ENCODE measurements at places on chromosomes 5 and 9.
A peak's percentile ranks its signal among the peaks of the same experiment; 100 is the strongest.

GRCh38 chr5:167050568-167051401 lies 1240.7 kb upstream of the WWC1 start:
- DNase-seq, result no peak

DNA sequence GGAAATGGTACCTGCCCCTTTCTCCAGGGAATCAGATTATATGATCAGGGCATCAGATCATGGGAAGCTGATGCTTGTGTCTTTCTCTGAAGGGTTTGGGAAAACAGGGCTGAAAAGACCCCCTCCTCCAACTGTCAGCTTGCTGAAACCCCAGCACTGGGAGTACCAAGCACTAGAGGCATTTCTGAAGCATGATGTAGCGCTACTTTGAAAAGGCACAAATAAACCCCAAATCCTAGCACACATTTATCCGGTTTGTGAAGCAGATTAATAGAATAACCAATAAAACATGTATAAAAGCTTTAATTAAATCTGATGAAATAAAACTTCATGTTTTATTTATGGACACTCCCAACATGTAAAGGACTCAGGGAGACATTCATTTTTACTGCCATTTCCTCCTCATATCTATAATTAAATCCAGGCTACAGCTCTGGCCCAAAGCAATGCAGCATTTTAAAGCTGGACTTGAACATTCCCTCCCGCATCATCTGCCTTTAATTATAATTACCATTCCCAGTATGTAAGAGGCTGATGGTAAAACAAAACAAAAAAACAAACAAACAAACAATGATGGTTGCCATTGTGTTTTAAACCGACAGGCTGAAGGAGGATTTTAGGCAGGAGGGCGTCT lies 298.2 kb upstream of the RFX3 start:
- no peak for DNase-seq

GRCh38 chr9:4922730-4923129 lies 62.3 kb upstream of the JAK2 start:
- DNase-seq, result no peak

DNA sequence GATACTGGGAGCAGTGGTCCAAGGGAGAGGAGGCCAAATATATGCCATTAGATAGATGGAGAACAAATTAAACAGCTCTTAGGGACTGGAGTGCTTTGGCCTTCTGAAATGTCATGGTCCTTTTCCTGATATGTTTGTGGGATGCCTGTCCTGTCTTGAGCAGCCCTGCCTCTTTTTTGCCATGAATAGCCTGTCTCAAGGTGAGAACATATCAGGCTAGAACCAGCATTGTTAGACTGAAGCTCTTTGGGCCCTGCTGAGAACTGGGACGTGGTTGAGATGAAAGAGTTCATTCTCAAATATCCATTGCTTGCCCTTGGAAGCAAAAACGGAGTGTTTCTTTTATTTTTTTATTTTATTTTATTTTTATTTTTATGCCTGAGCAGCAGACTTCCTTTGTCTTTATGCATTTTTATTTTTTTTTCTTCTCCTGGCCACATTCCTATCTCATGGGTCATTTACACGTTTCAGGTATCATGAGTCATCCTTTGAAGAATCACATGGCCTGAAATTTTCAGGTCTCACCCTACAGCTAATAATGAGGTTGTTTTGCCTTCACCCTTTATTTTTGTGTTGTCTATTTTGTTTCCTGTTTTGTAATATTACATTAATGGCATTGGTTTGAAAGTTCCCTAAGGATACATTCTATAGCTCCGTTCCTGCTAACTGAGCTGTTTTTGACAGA lies 371.4 kb downstream of the PSAT1 start:
- peak; percentile 88 for DNase-seq

DNA sequence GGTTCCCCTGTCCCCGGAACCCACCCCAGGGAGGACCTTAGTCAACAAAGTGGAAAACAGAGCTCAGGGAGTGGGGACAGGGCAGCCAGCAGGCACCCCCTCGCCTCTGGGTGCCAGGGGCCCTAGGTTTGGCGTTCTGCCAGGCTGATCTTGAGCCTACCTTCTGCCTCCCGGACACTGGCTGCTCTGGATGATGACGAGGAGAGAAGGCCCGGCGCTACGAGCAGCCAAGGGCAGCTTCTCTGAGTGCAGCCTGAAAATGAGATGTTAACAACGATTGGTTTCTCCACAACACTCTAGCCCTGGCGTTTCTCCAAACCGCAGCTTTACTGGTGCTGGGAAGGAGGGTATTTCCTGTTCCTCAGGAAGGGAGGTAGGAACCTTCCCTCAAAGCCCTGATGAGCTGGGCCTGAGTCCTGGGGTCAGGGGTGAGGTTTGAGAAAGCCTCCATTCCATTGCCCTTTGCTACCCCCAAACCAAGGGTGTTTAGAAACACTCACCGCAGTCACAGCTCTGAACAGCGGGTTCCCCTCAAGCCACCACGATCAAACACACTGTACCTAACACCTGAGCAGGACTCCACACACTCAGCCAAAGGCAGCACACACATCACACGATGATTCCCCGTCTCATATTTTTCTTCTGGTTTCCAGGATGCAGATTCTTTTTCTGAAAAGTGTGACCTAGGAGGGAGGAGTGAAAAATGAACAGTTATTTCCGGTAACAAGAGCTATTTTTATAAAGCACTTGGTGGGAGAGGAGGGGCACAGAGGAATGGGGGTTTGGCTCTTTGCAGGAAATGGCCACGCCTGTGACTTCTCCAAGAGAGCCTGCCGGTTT lies at the start of gene STING1:
TSS of gene STING1 (minus strand) at position 709 of the 840 bp plus-strand sequence. CDS start 1,054 bp downstream, outside the sequence.
- peak; percentile 95 for DNase-seq

DNA sequence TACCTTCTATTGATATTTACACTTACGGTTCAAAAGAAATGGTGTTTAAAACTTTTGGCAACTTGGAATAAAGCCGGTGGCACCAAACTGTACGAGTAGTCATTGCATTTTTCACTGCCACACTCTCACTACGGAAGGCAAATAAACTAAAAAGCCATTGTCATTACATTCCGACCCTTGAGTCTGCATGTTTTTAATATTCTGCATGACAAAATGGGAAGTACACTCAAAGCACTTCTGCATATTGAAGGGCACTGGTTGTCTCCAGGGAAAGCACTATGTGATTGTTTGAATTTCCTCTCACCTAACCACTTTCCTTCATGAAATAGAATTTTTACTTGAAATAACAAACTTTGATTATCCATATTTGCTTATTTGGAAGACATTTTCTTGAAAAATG lies 426.3 kb downstream of the CETN3 start:
- DNase-seq, result no peak

- peak; percentile 99 for DNase-seq
Observed at GRCh38 chr9:121700165-121700831, 48.9 kb downstream of the DAB2IP start.

Measured in epithelial cell of esophagus (primary cell).